Stimulated activated CD8-positive, alpha-beta memory T cell treated with anti-CD3 and anti-CD28 coated beads, Interleukin-4, amount 100 ng/mL, for 4 hours (primary cell): ENCODE measurements at places on chromosomes 6 and 20.

- DNase-seq = no peak
Observed at GRCh38 chr6:4356899-4357659, 221.7 kb upstream of the ECI2 start.

DNA sequence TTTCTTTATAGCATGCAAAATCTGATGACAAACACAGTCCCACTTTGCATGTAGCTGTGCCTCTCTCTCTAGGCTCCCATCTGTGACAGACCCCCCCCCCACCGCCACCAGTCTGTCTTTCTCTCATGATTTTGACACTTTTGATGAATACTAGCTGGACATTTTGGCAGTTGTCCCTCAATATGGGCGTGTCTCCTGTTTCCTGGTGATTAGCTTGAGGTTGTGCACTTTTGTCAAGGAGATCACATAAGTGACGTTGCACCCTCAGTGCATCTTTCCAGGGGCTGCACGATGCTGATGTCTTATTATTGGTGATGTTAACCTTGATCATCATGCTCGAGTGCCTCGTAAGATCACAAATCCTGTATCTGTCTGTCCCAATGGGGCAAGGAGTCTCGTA lies 155.1 kb downstream of the EYA2 start:
- DNase-seq = no peak

GRCh38 chr6:36694616-36695015 lies 3.0 kb upstream of the RAB44 start:
- DNase-seq = no peak

DNA sequence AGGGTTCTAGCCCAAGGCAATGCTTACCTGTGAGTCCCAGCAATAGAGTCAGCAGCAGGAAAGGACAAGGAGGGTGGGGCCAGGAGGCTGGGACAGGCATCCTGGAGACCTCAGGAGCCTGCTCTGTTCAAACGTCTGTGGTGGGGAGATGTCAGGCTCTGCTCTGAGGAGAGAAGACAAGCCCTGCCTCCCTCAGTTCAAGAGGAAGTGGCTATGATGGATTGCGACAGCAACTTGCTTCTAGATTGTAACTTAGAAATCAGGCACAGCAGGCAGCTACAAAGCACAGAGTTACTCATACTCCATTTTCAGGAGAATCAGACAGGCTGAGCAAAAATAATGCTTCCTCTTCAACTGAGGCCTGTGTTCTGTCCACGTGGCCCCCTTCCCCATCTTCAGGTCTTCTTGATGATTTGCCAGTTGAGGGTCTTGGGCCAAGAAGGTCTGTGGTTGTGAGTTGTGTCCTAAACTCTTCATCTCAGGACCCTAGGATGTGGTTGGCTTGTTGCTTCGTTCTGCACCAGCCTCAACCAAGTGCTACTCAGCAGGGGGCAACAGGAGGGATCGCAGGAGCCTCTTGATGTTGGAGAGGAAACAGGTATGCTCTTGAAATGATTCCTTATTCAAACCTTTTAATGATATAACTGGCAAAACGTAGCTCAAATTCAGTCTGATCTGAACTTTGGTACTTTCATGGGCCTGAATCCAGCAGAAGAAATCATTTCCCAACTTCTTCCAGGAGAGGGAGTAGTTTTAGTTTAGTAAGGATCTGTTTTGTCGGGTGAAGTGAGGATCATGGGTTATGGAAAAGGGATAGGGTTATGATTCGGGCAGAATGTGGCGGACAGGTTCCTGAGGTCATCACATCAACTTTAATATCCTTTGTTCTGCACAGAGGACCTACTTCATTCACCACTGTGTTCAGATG lies 31.0 kb downstream of the SIRPB1 start:
- no peak for DNase-seq

- DNase-seq = no peak
Observed at GRCh38 chr6:98967616-98968015, 19.9 kb upstream of the FBXL4 start.

GRCh38 chr6:50843842-50844241 lies 25.2 kb downstream of the TFAP2B start:
- DNase-seq = no peak

- no peak for DNase-seq
Observed at GRCh38 chr20:22584922-22585785, 782 bp upstream of the FOXA2 start.

DNA sequence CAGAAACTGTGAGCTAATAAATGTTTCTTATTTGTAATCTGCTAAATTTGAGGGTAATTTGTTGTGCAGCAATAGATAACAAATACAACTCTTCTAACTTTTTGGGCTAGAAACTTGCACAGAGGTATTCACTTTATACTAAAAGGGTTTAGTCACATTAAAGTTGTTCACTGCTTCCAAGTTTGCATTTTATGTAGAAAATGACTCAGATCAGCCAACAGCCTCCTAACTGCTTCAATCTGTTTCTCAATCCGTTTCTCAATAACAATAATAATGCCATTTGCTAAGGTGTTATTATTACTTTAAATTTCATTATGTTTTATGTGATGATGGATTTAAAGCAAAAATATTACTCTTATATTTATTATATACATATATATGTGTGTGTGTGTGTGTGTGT lies 213.9 kb downstream of the CENPW start:
- DNase-seq = no peak

- no peak for DNase-seq
Observed at GRCh38 chr6:170575250-170575649, 9.2 kb downstream of the PDCD2 start.

- no peak for DNase-seq
Observed at GRCh38 chr20:3383878-3384495, 23.5 kb downstream of the DNAAF9 start.

- DNase-seq = no peak
Observed at GRCh38 chr6:37324131-37325033, 29.4 kb upstream of the RNF8 start.

DNA sequence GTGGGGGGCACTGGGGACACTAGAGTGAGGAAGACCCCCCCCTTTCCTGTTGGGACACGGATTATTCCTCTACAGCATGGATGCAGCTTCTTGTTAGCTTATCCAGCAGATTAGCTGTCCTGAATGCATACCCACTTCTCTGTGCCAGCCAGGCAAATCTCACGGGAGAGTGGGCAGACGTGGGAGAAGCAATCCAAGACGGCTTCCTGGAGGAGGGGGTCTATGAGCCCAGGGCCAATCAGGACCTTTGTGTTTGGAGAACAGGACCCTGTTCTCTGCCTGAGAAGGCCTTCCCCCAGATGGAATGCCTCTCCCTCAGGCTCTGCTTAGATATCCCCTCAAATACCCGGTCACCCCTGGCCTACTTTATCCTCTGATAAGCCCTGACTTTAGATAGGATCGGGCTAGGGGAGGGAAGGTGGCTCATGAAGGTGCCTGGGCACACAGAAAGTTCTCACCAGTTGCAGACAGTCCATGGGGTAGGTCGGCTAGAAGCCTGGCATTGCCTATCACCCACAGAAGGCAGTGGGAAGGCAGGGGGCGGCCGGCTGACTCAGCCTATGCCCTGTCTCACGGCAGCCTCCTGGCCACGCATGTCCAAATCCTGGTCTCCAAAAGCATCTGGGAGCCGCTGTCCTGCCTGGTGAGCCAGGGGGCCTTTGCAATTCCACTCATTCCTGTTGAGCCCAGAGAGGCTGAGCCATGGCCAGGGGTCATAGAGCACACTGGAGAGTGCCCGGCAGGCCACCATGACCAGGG lies 34.7 kb downstream of the SUN5 start:
- no peak for DNase-seq

DNA sequence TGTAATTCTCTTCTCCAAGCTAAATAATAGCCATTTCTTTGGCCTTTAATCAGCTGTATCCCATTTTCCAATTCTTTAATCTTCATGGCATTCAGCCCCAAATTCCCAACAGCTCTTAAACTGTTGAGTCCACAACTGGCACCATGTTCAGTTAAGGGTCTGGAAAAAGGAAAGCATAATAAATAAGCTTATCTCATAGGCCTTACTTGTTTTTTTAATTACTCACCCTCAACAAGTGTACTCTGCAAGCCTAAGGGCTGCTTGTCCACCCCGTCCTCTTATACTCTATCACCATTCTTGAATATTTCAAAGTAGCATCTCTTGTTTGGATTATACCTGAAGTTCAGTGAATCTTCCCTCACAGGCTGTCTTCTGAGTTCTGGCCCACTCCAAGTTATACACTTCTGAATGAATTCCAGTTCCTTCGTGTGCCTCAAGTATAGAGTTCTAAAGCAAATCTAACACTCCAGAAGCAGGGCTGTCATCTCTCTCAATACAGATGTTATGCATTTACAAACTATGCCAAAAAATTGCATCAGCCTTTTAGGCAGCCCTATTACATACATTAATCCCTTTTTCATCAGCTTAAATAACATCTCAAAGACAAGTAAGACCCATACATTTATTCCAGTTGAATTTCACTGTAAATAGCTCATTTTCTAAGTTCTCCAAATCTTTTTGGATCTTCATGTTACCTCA lies 98.7 kb downstream of the COL21A1 start:
- no peak for DNase-seq

GRCh38 chr20:36919715-36920333 lies 31.7 kb downstream of the SAMHD1 start:
- DNase-seq = no peak

DNA sequence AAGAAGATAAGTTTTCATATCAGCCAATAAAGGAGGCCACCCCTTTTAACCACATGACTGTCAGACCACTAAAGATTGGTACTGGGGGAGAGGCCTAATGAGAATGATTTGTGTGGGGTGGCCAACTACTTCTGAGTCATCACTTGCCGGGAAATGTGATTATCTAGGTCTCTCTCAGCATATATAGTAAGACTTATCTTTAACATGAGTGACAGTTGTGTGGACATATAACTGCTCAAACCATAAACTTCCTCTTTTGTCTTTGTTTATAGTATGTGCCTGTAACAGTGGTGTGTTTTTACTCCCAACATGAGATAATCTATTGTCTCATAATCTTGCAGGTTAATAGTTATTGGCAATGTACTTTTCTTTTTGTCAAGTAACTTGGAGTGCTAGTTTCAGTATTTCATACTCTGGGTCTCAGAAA lies 312.4 kb downstream of the CDKAL1 start:
- DNase-seq = no peak

GRCh38 chr6:123016431-123017103 lies 20.5 kb downstream of the CLVS2 start:
- DNase-seq = no peak

DNA sequence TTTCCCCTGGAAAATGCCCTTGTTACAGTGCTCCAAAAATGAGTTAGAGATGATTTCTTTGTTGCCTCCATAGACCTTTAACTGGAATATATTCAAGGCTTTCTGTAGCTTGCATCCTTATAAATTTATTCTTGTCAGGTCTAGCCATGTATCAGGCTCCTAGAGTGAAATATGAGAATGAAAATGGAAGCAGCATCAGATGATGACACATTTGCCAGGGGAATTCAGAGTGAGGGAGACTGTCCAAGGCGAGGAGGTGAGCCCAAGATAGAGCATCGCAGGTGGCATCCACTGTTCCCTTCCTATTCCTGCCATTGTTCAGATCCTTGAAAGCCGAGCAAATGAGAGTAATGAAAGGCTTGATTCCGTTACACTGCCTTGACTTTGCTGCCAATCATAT lies 386.8 kb downstream of the SAMD5 start:
- DNase-seq = no peak
